Adrenal gland (tissue), 19 donors: ENCODE measurements at places on chromosomes 11 and 22.
A peak's percentile ranks its signal among the peaks of the same experiment; 100 is the strongest.

DNA sequence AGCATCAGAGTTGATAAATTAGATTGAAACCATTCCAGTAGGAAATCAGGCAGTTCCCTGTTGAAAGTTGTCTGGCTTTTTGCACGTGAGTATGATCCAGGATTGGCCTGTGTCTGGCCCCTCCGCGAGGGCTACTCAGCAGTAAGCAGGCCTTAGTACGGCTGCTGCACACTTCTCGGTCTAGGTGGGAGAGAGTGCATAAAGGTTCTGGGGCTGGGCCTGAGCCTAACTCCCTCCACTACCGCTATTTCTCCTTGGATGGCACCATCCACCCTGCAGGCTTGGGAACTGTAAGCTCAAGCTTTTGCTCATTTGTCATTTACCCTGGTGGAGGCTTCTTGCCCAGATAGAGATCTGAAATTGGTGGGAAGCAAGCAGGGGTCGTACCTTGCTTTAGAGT lies 22.0 kb downstream of the TUB start:
- H3K36me3 ChIP-seq = no peaks in the 10 kb centered on the region
- H3K4me1 ChIP-seq = no peaks in the 10 kb centered on the region
- DNase-seq = no peak
- H3K27me3 ChIP-seq = no peaks in the 10 kb centered on the region

GRCh38 chr11:44150401-44150800 lies 54.9 kb downstream of the EXT2 start:
- H3K27ac ChIP-seq = no peak overlapping the region
- H3K4me1 ChIP-seq = no peaks in the 10 kb centered on the region
- no peak for DNase-seq
- no peaks in the 10 kb centered on the region for H3K36me3 ChIP-seq
- no peaks in the 10 kb centered on the region for H3K27me3 ChIP-seq

GRCh38 chr11:11313426-11313825 lies 39.6 kb downstream of the CSNK2A3 start:
- H3K4me3 ChIP-seq = no peak overlapping the region
- H3K36me3 ChIP-seq = no peaks in the 10 kb centered on the region
- no peaks in the 10 kb centered on the region for H3K27me3 ChIP-seq
- DNase-seq = no peak

- no peak overlapping the region for H3K4me3 ChIP-seq
- peak; percentile 1 for DNase-seq
- no peaks in the 10 kb centered on the region for H3K4me1 ChIP-seq
- H3K36me3 ChIP-seq = no peaks in the 10 kb centered on the region
- no peaks in the 10 kb centered on the region for H3K27me3 ChIP-seq
Measured at GRCh38 chr22:49296561-49296960, 531.1 kb downstream of the BRD1 start.

- no peak overlapping the region for H3K27ac ChIP-seq
- H3K4me1 ChIP-seq = no peaks in the 10 kb centered on the region
- no peak for DNase-seq
- no peak overlapping the region for H3K4me3 ChIP-seq
Measured at GRCh38 chr11:69476509-69476961, 4.9 kb upstream of the LINC01488 start.

GRCh38 chr11:96246718-96247552 lies 96.1 kb downstream of the MAML2 start:
- no peaks in the 10 kb centered on the region for H3K36me3 ChIP-seq
- H3K27ac ChIP-seq = peak overlapping the region; percentile 35
- H3K27me3 ChIP-seq = no peaks in the 10 kb centered on the region
- H3K4me3 ChIP-seq = no peak overlapping the region
- no peak for DNase-seq

- H3K27me3 ChIP-seq = no peaks in the 10 kb centered on the region
- H3K27ac ChIP-seq = no peak overlapping the region
- peaks cover 4% of the 10 kb centered on the region for H3K4me1 ChIP-seq
- H3K36me3 ChIP-seq = no peaks in the 10 kb centered on the region
- no peak for DNase-seq
Measured at GRCh38 chr11:120403966-120404365, 67.8 kb downstream of the ARHGEF12 start.
